NCI-H187 treated with DMSO at 0.1 percent for 48 hours (cell line): ENCODE measurements at places on chromosomes 1 and 21.

- DNase-seq = no peak
Observed at GRCh38 chr1:108106775-108107174, 93.4 kb downstream of the SLC25A24 start.

- no peak for DNase-seq
Observed at GRCh38 chr21:42652527-42653230, 742 bp upstream of the PDE9A start.

GRCh38 chr1:206551986-206552326 is 44.6 kb downstream of the RASSF5 start:
- no peak for DNase-seq

GRCh38 chr1:203189951-203190352 is 3.4 kb upstream of the CHI3L1 start:
- DNase-seq = no peak

DNA sequence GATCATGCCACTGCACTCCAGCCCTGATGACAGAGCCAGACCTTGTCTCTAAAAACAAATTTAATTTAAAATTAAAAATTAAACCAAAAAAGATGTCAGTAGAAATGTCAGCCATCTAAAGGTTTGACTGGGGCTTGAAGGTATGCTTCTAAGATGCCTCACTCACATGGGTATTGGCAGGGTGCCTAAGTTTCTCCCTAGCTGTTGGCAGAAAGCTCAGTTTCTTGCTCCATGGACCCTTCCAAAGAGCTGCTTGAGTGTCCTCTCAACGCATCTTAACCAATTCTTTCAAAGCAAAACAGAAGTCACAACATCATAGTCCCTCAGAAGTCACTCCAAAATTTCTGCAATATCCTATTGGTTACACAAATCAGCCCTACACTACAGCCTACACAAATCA is 231.0 kb upstream of the ADGRL2 start:
- no peak for DNase-seq

GRCh38 chr1:172770071-172770470 is 111.2 kb downstream of the FASLG start:
- DNase-seq = no peak

DNA sequence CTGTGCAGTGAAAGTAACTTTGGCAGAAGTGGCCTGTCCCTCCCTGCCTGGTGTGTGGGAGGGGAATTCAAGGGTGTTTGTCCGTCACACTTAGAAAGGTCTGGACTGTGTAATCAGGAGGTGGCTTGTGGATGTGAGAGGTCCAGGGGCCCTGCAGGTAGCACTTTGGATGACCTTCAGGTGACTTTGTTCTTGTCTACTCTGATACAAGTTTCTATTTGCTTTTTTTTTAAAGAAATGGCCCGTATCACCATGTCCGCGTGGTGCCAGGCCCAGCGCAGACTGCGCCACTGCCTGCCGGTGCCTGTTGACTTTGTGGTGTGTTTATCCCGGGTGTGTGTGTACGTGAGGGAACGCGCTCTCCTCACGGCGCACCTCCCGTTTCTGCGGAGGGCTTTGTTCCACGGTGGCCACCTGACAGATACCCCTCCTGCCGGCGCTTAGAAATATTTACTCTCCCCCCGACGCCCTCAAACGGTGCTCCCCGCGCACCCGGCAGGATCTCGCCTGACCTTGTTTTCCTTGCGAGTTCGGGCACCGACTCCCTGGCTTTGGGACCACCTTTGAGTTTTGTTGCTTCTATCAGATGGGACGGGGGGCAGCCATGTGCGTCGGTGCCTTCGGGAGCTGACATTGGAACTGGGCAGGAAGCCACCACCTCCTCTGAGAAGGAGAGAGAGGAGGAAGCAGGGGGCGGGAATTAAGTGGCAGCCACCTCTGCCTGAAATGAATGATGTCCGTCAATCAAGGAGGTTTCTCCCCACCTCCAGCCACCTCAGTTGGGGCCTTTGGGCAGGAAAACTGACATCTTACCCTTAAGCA is 119.4 kb downstream of the PRDM16 start:
- DNase-seq = no peak

GRCh38 chr1:100383743-100384405 is 31.6 kb downstream of the CDC14A start:
- no peak for DNase-seq

- no peak for DNase-seq
Observed at GRCh38 chr1:172322219-172323061, 98.0 kb upstream of the C1orf105 start.

- DNase-seq = no peak
Observed at GRCh38 chr1:168894397-168894903, 165.4 kb upstream of the DPT start.

GRCh38 chr1:172342584-172343239 is 77.8 kb upstream of the C1orf105 start:
- DNase-seq = no peak

GRCh38 chr1:241034203-241034936 is 322.6 kb downstream of the RGS7 start:
- no peak for DNase-seq

DNA sequence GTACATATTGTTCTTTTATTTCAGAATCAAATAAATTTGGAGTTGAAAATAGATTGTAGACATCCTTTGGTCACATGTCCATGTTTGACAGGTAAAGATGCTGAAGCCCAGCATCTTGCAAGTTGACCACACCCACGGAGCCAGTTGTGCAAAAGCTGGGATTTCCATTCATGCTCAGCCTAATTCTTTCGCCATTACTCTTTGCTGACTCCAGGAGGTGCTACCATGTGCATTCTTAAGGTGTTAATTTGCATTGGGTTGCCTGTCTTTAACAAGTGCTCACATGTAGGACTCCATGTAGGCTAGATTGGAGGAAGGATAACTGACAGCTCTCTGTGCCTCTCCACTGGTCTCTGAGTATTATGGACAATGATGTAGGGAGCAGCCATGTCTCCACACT is 660.7 kb downstream of the LMO4 start:
- DNase-seq = no peak

GRCh38 chr1:184424945-184425344 is 38.1 kb downstream of the C1orf21 start:
- no peak for DNase-seq

GRCh38 chr1:183733715-183734114 is 71.2 kb upstream of the RGL1 start:
- no peak for DNase-seq

DNA sequence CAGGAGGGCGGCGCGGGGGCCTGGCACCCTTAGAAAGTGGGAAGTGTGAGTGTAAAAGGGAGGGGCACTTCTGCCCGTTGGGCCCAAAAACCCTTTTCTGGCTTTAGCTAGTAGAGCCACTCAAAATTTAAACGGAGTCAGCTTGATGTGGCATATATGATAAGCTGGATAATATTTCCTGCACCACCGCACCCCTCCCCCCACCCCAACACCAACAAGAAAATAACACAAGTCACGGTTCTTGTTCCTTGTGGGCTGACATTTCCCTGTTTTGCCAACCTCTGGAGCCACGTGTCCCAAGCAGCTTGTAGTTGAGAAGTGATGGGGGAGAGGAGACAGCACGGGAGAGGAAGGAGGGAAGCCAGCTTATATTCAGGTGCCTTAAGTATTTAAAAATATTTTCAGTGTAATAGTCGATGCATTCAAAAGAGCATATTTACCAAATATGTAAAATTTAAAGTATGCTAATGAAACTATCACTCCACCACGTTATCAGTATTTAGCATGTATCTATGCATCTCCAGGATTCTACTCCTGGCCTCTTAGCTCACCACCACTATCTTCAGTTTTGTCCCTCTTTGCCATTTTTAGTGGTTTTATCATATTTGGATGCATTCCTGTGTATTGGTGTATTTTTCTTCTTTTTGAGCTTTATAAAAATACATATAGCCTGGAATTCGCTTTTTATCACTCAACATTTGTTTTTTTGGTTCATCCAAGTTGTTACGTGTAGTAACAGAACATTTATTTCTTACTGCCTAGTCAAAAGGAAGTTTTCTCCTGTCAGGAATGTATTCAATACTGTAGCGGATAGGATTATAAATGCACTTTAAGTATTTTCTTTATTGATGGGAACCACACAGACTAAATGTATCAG is 773 bp upstream of the DDX59 start:
- DNase-seq = no peak
